ENCODE measurements at places on chromosomes 3 and 15.

DNA sequence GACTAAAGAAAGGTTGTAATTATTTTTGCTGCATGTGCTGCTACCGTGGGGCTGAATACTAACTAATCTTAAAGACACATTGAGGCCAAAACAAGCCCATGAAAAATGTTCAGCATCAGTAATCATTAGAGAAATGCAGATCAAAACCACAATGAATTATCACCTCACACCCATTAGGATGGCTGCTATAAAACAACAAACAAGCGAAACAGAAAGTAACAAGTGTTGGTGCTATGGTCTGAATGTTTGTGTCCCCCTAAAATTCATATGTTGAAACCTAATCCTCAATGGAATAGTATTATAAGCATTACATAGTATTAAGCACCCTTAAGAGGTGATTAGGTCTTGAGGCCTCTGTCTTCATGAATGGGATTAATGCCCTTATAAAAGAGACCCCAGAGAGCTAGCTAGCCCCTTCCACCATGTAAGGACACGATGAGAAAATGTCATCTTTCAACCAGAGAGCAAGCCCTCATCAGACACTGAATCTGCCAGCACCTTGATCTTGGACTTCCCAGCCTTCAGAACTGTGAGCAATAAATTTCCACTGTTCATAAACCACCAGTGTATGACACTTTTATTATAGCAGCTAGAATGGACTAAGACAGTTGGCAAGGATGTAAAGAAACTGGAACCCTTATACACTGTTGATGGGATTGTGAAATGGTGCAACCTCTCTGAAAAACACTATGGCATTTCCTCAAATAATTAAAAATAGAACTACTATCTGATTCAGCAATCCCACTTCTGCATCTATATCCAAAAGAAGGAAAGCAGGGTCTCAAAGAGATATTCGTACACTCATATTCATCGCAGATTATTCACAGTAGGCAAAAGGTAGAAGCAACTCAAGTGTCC lies 76.1 kb downstream of the REC114 start:
- DNase-seq: no peak

- DNase-seq: no peak
Measured at GRCh38 chr15:100734586-100734985, 132.2 kb downstream of the ASB7 start.

DNA sequence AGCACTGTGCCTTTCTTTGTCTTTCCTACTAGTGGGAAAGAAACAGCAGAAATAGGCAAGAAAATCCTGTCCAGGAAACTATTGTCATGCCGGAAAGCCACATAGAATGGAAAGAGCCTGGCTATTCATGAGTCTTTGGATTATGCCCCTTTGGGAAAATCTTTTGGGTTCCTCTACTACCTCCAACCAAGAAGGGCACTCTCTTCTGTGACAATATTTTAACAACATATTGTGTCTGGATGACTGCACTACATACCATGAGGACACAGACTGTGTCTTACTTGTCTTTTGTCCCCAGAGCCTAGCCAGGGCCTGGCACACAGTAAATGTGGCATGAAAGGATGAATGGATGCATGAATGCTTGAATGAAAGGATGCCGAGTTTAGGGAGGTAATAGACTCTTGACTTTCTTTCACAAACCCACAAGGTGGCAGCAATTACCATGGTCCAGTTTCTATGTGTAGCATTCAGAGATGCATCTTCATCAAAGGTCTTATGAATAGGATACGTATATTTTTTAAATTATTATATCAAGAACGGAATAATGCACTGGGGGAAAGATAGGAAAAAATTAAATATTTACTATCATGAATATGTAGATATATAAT lies 30.3 kb downstream of the ARL14 start:
- peak; percentile 55 for DNase-seq

DNA sequence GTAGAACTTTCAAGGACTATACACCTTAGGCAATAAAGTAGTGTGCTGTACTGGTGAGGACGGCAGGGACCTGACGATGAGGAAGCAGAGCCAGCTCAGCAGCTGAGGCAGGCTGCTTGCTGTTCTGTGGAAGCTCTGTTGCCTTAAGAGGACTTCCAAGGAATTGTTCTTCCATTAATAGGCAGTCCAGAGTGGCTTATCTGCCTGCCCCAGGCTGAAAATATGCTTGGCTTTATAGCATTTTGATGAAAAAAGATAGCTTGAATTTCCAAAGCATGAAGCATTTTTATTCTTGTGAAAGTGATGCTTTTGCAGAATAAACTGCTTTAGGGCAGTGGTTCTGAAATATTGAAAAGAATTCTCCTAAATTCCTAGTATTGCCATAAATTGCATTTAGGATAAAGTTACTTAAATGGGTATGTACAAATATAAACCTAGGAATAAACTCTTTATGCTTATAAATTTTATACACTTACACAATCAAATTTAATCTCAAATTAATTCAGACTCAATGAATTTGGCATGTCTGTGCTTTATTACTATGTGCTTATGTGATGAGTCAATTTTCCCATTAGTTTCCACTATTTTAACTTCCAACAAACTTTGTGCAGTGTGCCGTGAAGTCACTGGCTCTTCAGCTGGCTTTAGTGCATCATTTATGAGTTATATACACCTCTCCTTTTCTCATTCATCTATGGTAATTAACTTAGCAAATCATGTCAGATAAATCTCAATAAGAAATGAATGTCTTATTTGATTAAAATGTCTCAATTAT lies 231.0 kb upstream of the RASGRP1 start:
- no peak for DNase-seq

DNA sequence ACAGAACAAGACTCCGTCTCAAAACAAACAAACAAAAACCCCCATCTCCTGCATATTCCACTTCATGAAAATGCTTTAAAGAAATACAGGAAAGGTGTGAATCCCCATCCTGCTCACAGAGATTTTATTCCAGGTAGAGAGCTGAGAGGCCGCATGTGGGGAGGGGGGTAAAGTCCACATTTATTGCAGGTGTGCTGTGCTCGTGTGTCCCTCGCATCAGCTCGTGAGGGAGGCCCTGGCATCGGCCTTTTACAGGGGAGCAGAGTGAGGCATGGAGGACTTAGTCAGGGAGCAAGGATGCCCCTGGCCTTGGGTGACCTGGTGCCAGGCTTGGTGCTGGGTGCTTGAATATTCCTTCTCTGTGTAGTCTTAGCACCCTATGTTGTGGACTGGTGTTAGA lies 413.5 kb upstream of the C2CD4B start:
- DNase-seq: no peak

DNA sequence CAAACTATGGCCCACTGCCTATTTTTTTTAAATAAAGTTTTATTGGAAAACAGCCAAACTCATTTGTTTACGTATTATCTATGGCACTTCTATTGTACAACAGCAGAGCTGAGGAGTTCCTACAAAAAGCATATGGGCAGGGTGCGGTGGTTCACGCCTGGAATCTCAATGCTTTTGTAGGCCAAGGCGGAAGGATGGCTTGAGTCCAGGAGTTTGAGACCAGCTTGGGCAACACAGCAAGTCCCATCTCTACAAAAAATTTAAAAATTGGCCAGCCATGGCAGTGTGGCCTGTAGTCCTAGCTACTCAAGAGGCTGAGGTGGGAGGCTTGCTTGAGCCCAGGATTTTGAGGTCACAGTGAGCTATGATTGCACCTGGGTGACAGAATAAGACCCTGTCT lies 142.3 kb downstream of the RORA start:
- no peak for DNase-seq

- DNase-seq: no peak
Measured at GRCh38 chr15:90789462-90789861, 72.3 kb downstream of the BLM start.

DNA sequence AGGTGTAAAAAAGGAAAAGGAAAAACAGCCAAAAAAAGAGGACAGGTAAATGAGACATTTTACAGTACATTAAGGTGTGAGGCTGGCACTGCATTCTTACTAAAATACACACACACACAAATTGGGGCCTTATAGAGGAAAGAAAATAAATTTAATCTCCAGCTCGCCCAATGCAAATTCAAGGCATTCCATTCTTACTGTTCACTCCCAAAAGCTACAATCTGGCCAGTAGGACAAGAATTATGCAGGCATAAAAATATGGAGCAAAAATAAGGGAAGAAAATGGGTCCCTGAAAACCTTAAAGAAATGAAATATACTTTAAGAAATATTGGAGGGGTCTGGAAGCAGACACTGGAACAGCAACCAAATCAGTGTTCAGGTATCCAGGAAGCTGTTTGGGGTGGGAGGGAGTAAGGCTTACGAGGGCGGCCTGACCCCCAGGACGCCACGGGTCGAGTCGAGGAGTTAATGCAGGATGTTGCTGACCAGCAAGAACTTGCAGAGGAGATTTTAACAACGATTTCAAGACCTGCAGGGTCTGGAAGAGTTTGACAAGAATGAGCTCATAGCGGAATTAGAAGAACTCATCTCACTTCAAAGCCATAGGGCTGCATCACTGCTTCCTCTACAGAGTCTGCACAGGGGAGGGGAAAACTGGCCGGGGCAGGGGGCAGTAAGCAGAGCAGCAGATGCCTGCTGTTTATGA lies 245.5 kb downstream of the TBL1XR1 start:
- DNase-seq: no peak

- peak; percentile 68 for DNase-seq
Measured at GRCh38 chr3:143121241-143122088, 1.9 kb downstream of the CHST2 start.

DNA sequence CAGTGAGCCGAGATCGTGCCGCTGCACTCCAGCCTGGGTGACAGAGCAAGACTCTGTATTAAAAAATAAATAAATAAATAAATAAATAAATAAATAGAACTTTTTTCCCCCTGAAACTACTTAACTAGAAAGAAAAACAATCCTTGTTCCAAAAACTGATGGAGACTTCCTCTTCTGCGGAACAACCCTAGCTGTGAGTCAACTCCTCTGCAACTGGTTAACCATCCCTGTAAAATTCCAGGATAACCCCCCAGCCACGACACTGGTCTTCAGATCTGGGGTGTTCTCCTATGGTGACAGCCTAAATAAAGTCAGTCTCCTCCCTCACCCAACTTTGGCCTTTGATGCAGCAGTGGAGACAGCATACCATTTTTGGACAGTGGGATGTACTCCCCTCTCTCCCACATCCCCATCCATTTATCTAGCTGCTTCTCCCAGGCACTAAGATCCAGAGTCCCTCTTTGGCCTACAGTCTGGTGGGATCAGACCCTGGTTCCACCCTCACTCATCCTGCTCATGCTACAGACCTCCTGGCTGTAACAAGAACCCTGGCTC lies 352.6 kb downstream of the OCA2 start:
- no peak for DNase-seq

- no peak for DNase-seq
Measured at GRCh38 chr15:40085266-40085665, 23.4 kb downstream of the BMF start.

DNA sequence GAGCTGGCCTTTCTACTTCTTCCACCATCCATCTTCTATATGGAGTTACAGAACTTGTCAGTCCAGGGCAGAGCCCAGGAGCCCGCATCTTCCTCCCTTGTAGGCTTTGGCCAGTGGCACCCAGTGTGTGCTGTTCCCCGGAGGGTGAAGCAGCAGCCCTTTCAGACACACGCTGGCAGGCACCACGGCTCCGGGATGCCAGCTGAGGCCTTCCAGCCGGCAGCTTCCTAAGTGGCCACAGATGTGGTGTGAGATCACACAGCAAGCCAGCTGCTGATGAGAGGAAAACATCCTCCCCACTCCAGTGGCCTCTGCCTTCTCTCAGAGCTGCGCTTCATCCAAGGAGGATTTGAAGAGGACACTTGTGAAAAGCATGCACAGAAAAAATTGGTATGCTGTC lies 24.1 kb downstream of the CRABP1 start:
- DNase-seq: no peak

DNA sequence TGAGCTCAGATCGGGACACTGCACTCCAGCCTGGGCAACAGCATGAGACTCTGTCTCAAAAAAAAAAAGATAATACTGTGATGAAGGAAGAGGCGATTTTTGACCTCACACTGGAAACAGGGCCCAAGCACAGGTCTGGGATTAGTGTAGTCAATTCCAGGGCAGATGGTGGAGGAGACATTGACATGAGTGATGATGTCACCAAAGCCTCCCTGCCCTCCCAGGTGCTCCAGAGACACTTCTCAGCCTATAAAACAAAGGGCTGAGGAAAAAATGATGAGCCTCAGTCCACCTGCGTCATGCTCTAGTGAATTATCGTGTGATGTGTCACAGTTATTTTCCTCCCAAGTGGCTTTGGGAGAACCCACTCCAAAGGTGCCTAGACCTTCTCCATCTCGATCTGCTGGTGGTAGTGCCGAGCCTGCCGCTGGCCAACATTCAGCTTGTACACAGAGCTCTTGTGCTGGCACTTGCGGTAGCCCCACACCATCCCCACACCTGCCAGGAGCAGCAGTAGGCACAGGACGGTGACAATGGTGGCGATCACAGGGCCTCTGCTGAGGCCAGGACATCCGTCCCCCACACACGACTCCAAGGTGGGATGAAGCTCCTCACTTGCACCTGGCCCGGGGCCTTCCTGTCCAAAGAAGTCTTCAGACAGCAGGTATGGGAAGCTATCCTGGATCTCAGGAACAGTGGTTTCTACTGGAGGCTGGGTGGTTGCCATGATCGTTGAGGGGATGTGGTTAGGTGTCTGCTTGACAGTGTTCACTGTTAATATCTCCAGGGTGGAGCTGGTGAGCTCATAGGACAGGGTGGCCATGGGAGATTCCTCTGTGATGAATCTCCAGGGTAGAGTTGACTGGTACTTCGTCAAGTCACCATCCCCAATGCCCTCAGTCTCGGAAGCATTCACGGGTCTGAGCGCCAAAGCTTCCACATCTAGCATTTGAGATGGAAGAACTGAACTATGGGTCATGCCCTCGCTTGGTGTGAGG lies 38.8 kb downstream of the CRTAP start:
- DNase-seq: no peak

DNA sequence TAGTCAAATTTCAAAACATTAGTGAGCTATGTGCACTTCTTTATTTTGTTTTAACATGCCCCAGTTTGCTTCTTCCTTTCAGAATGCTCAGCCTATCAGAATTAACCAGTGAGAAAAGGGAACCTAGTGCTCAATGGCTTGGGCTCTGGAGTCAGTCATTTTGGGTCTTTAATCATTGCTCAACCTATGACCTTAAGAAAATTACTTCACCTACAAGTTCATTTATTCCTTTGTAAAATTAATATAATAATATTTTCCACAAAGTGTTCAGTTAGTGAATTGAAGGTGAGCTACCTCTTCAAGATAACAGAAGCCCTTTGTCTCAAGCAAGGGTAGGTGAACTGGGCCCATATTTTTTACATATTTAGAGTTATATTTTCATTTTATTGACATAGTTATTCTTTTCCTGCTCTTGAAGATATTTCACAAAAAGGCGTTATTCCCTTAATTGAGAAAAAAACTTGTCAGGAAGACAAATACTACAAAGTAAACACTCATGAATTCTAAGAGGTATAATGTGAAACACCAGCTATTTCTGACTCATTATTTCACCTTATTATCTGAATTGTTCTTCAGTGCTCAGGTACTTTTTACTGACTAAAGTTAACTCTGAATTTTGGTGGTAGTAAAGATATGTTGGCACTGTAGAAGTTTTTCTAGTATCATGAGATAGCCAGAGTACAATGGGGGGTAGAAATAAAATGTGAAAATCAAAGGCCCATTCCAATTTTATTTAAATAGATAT lies 415.5 kb downstream of the NAALADL2 start:
- DNase-seq: no peak
